Tibial nerve (tissue), 4 donors: ENCODE measurements at places on chromosomes 2 and 18.

DNA sequence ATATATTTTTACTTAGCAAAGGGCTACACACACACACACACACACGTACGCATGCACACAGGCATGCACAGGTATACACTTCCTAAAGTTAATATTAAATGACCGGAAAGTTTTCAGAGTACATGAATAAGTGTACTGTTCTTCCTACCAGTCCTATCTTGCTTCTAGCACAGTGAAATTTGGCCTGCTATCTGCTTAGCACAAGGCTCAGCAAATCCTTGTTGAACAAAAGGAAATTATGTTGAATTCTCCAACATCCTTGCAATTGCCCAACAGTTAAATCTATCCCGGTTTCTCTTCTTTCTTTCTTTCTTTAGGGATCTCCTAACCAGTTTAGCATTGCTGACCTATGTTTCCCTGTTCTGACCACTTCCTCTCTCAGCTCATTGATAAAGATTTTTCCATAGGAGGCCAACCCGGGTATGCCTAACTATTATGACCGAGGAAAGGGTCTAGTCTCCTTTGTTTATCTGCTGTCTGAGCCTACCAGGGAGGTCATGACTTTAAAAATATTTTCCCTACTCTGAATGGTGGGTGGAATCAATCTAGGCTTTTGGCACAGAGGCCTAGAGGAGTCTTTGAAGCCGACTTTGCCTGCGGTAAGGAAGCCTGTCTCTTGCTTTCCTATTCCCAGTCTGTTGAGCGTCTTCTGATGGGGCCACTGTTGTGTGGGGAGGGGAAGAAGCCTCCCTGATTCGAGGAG lies 400.7 kb downstream of the HRH4 start:
- DNase-seq = no peak

GRCh38 chr2:29219374-29219773 lies 104.2 kb downstream of the CLIP4 start:
- no peak for DNase-seq

DNA sequence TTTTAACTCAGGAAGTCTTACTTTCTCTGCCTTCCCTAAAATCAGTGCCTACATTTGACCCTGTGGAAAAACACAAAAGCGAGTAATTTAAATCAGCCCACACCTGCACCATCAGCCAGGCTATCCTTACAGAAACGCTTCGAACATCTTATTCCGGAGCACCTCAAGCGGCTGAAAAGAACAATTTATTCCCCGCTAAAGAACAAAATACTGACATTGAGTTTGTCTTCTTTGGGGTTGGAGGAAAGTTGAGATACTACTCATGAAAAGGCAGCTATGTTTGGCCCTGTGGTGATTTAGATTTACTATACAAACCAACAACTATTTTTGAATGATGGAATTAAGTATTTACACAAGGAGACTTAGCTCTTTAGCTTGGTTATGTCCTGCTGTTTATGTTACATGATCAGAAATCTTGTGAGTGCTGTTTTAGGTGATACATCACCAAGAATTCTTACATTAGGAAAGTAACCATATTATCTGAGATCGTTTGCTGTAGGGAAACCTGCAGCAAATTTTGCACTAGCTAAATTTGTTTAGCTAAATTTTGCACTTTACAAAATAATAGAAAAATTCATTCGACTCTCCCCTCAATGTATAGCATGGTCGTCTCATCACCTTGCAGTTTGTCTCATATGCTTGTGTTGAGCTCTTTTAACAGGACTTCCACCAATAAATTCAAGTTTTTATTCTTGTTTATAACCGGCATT lies 158.8 kb upstream of the SIX2 start:
- no peak for DNase-seq

DNA sequence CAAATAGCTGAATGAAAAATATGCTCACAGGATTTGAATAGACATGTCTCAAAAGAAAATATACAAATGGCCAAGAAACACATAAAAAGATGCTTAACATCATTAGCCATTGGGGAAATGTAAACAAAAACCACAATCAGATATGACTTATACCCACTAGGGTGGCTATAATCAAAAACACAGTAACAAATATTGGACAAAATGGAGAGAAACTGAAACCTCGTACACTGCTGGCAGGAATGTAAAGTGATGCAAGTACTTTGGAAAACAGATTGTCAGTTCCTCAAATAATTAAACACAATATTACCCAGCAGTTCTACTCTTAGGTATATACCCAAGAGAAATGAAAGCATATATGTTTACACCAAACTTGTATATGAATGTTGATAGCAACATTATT lies 213.0 kb downstream of the PHLPP1 start:
- DNase-seq = no peak

DNA sequence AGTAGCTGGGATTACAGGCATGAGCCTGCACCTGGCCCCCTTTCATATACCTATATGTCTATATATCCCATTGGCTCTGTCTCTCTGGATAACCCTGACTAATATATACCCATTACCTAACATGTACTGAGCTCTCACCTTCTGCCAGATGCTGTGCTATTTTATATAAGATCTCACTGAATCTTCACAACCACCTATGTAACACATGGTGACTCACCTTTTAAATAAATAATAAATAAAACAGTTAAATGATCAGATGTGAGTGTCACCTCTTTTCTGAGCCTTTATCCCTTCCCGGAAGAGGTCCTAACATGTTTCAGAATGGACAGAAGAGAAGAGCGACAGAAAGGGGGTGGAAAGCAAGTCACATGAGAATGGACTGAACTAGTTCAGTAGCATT lies 123.1 kb downstream of the SPIRE1 start:
- DNase-seq = no peak

GRCh38 chr2:66721776-66722175 lies 286.9 kb downstream of the MEIS1 start:
- DNase-seq = no peak

DNA sequence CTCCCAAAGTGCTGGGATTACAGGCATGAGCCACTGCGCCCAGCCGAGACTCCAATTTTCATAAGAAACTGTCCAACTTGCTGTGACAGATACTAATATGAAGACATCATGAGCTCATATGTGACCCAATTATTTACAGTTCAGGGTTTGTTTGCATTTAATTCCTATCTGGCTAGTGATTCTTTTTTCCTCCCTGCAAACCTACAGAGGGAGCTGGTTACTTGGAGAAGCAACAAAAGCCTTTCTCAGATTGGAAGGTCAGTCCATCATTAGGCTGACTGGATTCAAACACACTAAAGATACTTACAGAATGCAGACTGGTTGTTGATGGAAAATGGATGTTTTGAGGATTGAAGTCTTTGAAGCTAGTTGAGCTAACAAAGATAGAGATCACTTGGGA lies 176.4 kb downstream of the ANKRD44 start:
- DNase-seq = no peak

GRCh38 chr2:50651676-50652075 lies 380.3 kb downstream of the NRXN1 start:
- no peak for DNase-seq

DNA sequence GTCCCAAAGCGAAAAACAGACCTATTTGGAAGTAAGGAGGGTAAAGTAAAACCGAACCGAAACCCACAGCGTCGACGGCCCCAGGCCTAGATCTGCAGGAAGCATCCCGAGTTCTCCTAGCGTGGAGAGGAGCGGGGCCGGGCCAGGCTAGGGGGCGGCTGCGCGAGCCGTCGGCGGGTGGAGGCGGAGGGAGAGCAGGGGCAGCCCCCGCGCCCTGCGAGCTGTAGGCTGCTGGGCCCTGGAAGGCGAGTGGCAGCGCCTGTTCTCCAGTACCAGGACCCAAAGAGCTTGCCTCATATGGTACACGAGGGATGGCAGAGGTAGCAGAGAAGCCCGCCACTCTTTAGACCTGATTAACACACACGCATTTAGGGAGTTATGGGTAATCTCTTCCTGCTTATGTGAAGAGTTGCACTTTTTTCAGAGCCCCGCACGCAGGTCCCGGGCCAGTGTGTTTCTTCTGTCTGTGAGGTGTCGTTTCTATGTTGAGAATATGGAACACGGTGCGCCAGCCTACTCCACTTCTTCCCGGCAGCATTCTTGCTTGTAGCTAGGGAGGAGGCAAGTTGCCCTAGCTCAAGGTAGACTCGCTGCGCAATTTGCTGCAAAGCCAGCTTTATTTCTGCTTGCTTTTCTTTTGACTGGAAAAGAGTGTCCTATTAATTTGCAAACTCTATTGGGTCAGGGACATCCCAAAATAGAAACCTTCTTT lies 71.1 kb downstream of the ARHGEF33 start:
- DNase-seq = no peak

DNA sequence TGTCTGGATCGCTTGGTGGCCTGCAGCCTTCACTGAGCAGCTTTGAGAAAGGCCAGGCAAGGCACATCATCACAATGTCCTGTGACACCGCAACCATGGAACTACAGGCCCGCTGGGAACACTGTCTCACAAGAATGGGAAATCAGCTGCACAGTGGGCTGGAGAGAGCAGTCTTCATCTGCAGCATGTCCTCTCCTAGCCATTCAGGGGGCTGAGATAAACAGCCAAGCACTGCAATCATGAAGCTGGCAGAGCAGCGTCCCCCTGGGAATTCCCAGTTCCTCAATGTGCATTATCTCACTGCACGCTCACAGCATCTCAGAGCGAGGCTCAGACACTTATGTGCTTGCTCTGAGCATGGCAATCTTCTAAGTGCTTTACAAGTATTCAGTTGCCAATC lies 1.9 kb downstream of the CMPK2 start:
- no peak for DNase-seq

- DNase-seq = no peak
Observed at GRCh38 chr18:44594799-44595467, 85.8 kb upstream of the SETBP1 start.

GRCh38 chr18:34501553-34501952 lies 208.5 kb upstream of the DTNA start:
- DNase-seq = no peak
